ENCODE measurements at places on chromosomes 2 and 18. TPM values are rescaled to one million over a fixed set of nuclear protein-coding genes. Genes with fewer than 3 reads are reported as not detected.
A peak's percentile ranks its signal among the peaks of the same experiment; 100 is the strongest.

- DNase-seq, result no peak
These were observed 243.4 kb downstream of the ALPK2 start for GRCh38 chr18:58385472-58385871.

DNA sequence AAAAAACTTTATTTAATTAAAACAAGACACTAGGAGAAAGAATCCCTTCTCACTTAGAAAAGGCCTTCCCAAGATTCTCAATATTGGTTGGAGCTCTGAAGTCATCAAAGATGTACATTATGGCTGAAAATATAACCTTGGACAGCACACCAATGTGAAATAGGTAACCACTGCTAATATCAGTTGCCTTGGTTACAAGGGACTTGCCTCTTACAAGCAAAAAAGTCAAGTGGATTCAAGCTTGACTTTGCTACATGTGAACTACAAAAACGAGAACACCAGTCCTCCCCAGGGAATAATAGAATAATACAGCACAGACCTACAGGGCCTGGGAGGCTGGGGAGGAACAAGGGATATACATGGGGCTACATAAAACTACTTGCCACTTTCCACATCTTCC, 46.1 kb downstream of the NABP1 start:
- no peak for DNase-seq

The ESPNL gene
- 0.09 TPM for total RNA-seq

The MYO5B gene
- total RNA-seq, result not detected

The ERICH2 gene
- total RNA-seq, result not detected

- DNase-seq, result no peak
These were observed 3.5 kb downstream of the SNTG2 start for GRCh38 chr2:953975-954686.

DNA sequence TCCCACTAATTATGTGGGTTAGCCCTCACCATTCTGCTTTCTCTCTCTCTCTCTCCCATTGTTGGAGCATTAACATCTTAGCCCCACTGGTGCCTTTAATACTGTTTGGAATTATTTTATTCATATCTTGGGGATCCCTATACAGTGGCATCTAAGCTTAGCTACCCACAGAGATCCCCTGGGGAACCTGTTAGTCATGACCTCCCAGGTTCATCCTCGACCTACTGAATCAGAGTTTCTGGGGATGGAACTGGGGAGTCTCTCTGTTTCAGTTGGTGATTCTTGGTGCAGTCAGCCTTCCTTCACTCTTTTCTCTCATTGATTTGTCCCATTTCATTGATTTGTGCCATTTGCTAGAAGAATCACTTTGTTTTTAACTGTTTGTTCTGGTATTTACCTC, 137.3 kb downstream of the PLCL1 start:
- no peak for DNase-seq

DNA sequence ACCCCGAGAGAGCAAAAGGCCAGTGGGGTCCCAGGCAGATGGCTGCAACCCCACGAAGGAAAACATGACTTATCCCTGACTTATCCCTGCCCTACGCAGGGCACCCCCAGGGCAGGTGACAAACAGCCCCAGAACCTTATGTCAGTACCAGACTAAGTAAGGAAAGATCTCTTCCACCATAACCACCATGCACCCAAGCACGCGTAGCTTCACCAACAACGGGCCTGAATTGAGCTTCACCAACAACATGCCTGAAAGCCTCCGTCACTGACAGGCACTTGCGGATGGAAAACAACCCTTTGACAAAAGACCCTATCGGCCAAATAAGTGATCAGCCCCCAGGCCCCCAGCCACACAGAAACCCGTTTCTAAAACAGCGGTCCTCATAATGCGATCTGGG, 34.1 kb downstream of the HDAC4 start:
- no peak for DNase-seq

- peak; percentile 80 for DNase-seq
These were observed 91.0 kb downstream of the PLB1 start for GRCh38 chr2:28586867-28587266.

The TDRD15 gene
- not detected for total RNA-seq

GRCh38 chr2:204738721-204739120, 193.4 kb downstream of the PARD3B start:
- DNase-seq, result no peak

DNA sequence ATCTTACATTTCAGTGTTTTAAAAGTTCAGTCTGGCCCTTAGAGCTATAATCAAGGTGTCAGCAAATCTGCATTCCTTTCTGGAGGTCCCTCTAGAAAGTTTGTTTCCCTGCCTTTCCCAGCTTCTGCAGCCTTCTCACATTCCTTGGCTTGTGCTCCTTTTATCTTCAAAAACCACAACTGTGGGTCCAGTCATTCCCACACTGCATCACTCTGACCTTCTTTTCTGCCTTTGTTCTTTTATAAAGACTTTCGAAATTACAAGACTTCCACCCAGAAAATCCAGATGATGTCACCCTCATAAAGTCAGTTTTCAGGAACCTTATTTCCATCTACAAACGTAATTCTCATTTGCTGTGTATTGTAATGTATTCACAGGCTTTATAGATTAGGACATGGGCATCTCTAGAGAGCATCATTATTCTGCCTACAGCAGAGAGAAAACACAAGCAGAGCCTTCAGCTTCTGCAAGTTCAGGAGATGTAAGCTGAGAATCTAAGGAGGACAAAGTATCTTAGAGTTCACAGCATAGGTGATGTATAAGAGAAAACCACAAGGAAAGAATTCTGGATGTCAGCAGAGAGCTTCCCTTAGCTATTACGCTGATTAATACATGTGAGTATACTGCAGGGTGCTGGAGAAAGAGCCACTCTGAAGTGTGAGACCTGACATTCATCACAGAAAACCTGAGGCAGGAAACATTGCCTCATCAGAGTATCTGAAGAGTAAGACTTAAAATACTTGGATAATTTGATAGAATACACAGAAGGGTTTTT, 1100.2 kb downstream of the CBLN2 start:
- DNase-seq, result no peak

- no peak for DNase-seq
These were observed 134.9 kb downstream of the PTH2R start for GRCh38 chr2:208541461-208541988.

- no peak for DNase-seq
These were observed 1026.4 kb downstream of the DSC3 start for GRCh38 chr18:30016179-30016578.

- no peak for DNase-seq
These were observed 48.6 kb downstream of the SPATS2L start for GRCh38 chr2:200354833-200355751.

DNA sequence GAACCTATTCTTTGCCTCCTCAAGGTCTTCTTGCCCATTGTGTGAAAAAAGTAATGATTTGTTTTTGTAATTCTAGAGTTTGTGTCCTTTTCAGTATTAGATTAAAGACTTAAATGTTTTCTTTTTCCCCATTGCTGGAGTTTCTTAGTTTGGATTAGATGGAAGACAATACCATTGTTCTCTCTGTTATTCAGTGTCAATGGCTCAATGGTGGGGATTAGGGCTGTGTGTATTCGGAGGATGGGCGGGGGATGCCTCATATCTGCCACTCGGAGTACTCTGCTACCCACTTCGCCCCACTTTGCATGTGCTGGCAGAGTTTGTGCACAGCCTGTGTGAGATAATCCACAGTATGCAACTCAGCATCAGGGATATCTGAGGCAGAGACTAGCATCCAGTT, 90.1 kb downstream of the KLHL29 start:
- DNase-seq, result no peak

DNA sequence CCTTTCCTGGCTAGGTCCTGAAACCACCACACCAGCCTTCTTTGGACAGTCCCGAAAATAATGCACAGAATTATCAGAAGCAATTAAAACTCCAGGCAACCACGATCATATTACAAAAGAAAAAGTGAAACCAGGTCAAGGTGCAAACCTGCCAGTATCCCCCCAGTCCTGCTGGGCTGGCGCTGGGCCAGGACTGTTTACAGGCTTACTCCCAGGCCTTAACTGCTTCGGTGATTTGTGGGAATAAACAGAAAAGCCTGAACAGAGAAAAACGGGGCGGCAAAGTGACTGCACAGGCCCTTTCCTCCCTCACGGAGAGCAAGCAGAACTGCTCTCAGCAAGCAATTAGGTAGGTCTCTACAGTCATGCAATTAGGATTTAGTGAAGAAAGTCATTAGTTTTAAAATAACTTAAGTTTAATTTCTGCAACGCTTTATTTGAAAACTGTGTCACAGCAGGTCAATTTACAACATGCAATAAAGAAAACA, 1.3 kb downstream of the HDAC4 start:
- peak; percentile 60 for DNase-seq

- no peak for DNase-seq
These were observed 342.2 kb downstream of the MYCN start for GRCh38 chr2:16282511-16282910.

- no peak for DNase-seq
These were observed 306.0 kb downstream of the CLIP4 start for GRCh38 chr2:29420999-29421782.

DNA sequence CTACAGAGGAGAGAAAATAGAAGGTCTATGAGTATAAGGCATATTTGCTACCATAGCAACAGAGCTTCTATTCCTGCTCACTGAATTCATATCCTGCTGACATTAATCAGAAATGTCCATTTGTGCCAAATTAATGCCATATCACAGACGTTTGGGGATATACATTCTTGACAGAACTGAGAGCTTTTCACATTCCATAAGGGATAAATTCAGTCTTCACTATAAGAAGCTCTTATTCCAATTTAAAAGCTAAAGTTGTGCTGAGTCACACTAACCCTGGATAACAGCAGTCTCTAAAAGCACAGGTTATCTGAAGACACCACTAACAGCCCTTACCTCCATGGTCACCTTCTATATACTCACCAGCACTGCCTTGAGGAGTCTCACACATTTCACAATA, 178.1 kb downstream of the RAB3GAP1 start:
- no peak for DNase-seq

- no peak for DNase-seq
These were observed 41.0 kb downstream of the SNED1 start for GRCh38 chr2:241039416-241039815.

DNA sequence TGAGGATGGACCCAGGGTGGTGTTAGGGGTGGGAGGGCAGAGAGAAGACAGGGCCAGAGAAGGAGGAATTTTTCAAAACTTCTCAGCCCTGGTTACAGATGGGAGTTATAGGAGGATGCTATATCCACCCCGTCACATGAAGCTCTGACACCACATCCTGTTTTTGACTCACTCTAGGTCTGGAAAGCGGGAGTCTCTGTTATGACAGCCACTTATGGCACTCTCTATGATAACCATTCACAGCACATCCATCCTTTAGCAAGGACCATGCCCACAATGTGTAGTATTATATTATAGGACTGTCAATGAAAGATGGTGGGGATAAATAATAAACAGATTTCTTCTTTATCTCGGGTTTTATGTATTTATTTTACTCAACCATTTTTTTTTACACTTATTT, 461.2 kb downstream of the CDH2 start:
- no peak for DNase-seq

GRCh38 chr18:34196256-34196655, 28.5 kb downstream of the NOL4 start:
- no peak for DNase-seq

The CSRNP3 gene
- total RNA-seq, result not detected

The MRO gene
- not detected for total RNA-seq

The C2orf80 gene
- not detected for total RNA-seq

DNA sequence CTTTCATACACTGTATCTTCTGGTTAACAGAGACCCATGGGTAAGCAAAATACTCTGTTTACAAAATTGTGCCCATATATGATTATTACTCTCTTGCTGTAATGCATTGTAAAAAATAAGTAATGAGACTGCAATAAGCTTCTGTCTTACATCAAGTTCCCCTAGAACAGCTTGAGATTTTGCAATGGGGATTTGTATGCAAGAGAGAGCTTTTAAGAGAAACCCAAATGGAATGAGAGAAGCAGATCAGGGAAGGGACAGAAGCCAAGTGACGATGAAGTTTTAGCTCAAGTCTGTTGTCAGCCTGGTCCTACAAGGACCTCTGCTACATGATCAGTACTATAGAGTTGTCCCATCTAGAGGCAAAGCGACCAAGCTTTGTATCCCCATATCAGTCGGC, 218.1 kb upstream of the VWC2L start:
- DNase-seq, result no peak

DNA sequence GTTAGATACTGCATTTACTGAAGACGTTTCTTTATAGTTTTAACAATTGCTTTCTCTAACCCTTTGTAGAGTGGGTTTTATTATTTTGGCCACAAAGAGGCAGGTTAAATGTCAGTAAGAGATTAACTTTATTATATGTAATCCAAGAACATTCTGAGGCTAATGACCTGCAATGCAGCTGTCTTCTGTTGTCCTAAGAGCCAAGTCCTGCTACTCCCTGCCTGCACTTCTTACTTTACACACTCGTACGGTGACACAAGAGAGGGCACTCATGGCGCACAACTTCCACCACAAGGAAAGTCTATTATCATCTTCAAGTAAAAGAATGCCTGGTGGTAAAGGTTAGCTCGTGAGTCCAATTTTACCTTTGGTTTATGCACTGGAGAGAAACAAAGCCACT, 471.0 kb upstream of the HNMT start:
- no peak for DNase-seq

GRCh38 chr2:224286923-224287322, 115.0 kb downstream of the FAM124B start:
- DNase-seq, result no peak

The REG3A gene
- total RNA-seq, result not detected

The SMYD1 gene
- not detected for total RNA-seq

Measured in activated naive CD8-positive, alpha-beta T cell treated with anti-CD3 and anti-CD28 coated beads, Interleukin-2, amount 10 ng/mL, durations not matched to agents 7 days and 5 days (primary cell).